Naive thymus-derived CD4-positive, alpha-beta T cell (primary cell): ENCODE measurements at places on chromosomes 4 and X. TPM values are rescaled to one million over a fixed set of nuclear protein-coding genes. Genes with fewer than 3 reads are reported as not detected.
A peak's percentile ranks its signal among the peaks of the same experiment; 100 is the strongest.

DNA sequence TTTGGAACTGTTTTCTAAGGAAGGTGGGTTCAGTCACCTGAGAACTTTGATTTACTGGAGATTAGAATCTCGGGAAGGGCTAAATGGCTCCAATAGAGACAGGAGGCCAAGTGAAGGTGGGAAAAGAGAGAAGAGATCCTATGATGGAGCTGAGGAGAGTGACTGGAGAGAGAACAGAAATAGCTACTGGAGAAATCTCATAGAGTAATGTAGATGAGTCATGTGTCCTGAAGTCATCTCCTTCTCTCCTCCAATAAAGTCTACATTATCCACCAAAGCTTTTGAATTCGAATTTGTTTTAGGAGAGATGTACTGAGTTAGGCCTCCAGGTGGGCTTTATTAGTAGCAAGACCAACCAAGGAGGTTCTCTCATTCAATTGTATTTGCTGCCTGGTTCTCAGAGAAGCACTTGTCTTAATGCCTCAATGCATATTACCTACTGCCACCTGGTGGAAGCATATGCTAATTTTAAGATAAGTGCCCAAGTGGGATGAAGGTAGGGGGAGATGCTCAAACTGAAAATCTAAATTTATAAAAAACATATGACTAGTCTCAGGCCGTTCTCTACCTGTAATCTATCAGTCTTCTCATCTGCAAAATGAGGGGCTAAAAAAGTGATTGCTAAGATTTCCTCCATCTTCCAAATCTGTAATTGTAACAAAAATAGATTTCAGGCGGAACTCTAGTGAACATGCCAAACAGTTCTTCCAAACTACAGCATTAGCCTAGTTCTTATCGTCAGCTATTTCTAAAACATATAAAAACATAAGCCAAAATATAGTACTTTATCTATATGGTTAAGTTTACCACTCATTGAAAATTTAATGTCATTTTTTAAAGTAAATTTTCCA, 24.4 kb downstream of the TXK start:
- H3K27me3 ChIP-seq = no peaks in the 10 kb centered on the region
- H3K27ac ChIP-seq = no peak overlapping the region
- H3K36me3 ChIP-seq = peaks cover 10% of the 10 kb centered on the region
- DNase-seq = peak; percentile 49
- H3K4me3 ChIP-seq = no peak overlapping the region

- no peak overlapping the region for H3K4me3 ChIP-seq
- no peaks in the 10 kb centered on the region for H3K4me1 ChIP-seq
- no peaks in the 10 kb centered on the region for H3K27me3 ChIP-seq
- DNase-seq = no peak
Observed at GRCh38 chr4:150722908-150723362, 141.0 kb downstream of the MAB21L2 start.

DNA sequence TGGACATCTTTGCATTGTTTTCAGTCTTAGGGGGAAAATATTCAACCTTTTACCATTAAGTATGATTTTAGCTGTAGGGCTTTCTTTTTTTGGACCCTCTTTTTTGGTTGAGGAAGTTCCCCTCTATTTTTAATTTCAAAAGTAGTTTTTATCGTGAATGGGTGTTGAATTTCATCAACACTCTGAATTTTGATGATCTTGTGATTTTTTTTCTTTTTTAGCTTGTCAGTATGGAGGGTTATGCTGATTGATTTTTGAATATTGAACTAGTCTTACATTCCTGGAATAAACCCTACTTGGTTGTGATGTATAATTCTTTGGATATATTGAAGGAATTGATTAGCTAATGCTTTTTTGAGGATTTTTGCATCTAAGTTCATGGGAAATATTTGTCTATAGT, 1.7 kb downstream of the ZNF81 start:
- H3K27ac ChIP-seq = no peak overlapping the region
- H3K4me3 ChIP-seq = no peak overlapping the region
- no peaks in the 10 kb centered on the region for H3K27me3 ChIP-seq
- DNase-seq = no peak
- H3K4me1 ChIP-seq = peaks cover 6% of the 10 kb centered on the region
- no peaks in the 10 kb centered on the region for H3K36me3 ChIP-seq

Gene SHISA3
- total RNA-seq = not detected

GRCh38 chr4:47720787-47721186, 117.1 kb downstream of the CORIN start:
- no peak overlapping the region for H3K27ac ChIP-seq
- H3K4me1 ChIP-seq = no peaks in the 10 kb centered on the region
- H3K27me3 ChIP-seq = no peaks in the 10 kb centered on the region
- DNase-seq = no peak
- no peaks in the 10 kb centered on the region for H3K36me3 ChIP-seq

DNA sequence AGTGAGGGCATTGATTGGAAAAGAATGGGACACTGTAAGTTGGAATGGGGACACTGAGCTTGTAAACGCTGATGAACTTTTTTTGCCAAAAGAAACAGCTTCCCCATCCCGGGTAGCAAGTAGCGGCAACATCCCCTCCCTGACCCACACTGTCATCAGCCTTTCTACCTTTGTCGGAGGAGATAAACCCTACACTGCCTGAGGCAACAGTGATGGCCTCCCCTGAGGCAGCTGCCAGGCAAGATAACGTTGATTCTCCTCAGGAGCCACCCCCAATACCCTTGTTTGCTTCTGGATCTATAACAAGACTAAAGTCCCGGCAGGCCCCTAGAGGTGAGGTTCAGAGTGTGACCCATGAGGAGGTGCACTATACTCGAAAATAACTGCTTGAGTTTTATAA, 10.3 kb upstream of the RAB33B start:
- DNase-seq = no peak
- no peaks in the 10 kb centered on the region for H3K36me3 ChIP-seq
- no peak overlapping the region for H3K4me3 ChIP-seq
- H3K27ac ChIP-seq = no peak overlapping the region
- H3K4me1 ChIP-seq = no peaks in the 10 kb centered on the region
